Fibroblast of lung (primary cell): ENCODE measurements at places on chromosomes 5 and 9. TPM values are rescaled to one million over a fixed set of nuclear protein-coding genes. Genes with fewer than 3 reads are reported as not detected.

Gene RPS14
- 5,623 and 6,025 TPM in 2 replicates for polyA plus RNA-seq

Gene MEGF10
- polyA plus RNA-seq, result 0.02 and 0.09 TPM in 2 replicates

Gene MPDZ
- polyA plus RNA-seq, result 21.7 and 28.9 TPM in 2 replicates

DNA sequence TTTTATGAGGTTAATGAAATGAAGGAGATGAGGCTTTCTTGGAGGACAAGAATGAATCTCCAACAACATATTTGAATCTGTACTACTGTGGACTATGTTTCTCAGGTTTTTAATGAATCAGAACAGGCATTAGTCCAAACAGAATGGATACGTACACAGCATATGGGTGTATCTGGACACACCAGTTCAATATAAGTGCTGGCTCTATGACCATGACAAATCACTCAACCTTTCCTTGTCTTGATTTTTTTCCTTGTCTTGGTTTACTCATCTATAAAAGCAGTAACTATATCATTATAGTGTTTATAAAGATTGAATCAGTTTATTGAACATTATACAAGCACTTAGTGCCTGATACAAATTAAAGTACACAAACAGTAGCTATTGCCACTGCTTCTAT lies 104.1 kb downstream of the AP3B1 start:
- no peaks in the 10 kb centered on the region for H3K27me3 ChIP-seq
- no peak overlapping the region for H3K27ac ChIP-seq
- no peaks in the 10 kb centered on the region for H3K36me3 ChIP-seq
- no peak for DNase-seq
- H3K4me1 ChIP-seq, result no peaks in the 10 kb centered on the region

DNA sequence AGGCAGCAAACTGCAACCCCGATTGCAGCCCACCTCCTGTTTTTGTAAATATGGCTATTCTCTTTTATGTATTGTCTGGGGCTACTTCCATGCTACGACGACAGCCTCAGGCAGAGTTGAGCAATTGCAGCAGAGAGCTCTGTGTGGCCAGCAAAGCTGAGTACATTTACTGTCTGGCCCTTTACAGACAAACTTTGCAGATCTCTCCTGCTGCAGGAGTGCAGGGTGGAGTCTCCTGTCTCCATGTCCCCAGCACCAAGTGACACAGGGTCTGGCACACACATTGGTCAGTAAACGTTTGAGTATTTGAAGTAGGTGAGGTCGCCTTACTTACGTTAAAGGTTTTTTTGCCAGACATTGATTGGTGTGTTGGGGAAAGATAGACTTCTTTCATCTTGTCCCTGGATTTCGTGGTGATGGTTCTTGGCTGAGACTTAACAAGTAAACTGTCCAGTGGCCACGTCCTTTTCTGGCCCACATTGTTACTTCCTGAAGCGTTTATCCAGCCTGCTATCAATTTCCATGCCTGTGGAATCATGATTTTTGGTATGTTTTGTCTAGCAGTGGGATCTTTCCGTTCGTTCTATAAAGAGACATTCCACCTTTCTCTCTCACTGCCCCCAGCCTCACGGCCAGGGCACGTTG lies 27.2 kb downstream of the PRRC2B start:
- H3K4me1 ChIP-seq, result peaks cover 52% of the 10 kb centered on the region
- no peak overlapping the region for H3K27ac ChIP-seq
- H3K27me3 ChIP-seq, result no peaks in the 10 kb centered on the region
- no peak overlapping the region for H3K4me3 ChIP-seq

DNA sequence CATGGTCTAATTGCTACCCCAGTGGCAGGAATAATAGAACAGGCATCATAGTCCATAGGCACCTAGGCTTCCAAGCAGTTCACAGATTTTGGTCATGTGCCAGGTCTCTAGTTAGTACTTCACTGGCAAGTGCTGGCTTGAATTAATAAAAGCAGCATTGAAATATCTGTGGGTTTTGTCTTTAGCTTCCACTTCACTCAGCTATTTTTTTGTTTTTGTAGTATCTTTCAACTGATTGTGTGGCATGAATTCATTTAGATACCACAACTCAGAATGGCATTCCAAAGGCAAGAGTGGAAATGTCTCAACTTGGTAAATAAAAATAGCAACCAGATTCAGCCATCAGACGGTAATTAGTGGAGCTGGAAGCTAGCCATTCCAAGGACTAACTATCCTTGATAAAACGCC lies 27.9 kb upstream of the ITGA2 start:
- DNase-seq, result peak; percentile 67
- H3K27me3 ChIP-seq, result no peaks in the 10 kb centered on the region
- no peaks in the 10 kb centered on the region for H3K36me3 ChIP-seq
- no peak overlapping the region for H3K4me3 ChIP-seq

GRCh38 chr5:170289764-170290163 lies 7.8 kb downstream of the LCP2 start:
- DNase-seq, result no peak
- H3K4me1 ChIP-seq, result no peaks in the 10 kb centered on the region
- H3K27ac ChIP-seq, result no peak overlapping the region
- no peak overlapping the region for H3K4me3 ChIP-seq

GRCh38 chr5:16842896-16843295 lies 93.2 kb downstream of the MYO10 start:
- H3K4me1 ChIP-seq, result peaks cover 3% of the 10 kb centered on the region
- no peak overlapping the region for H3K27ac ChIP-seq
- no peaks in the 10 kb centered on the region for H3K27me3 ChIP-seq
- H3K4me3 ChIP-seq, result no peak overlapping the region
- no peaks in the 10 kb centered on the region for H3K36me3 ChIP-seq
- DNase-seq, result peak; percentile 56

GRCh38 chr9:73451003-73451402 lies 299.3 kb downstream of the ANXA1 start:
- H3K4me3 ChIP-seq, result no peak overlapping the region
- no peaks in the 10 kb centered on the region for H3K27me3 ChIP-seq
- no peak overlapping the region for H3K27ac ChIP-seq

DNA sequence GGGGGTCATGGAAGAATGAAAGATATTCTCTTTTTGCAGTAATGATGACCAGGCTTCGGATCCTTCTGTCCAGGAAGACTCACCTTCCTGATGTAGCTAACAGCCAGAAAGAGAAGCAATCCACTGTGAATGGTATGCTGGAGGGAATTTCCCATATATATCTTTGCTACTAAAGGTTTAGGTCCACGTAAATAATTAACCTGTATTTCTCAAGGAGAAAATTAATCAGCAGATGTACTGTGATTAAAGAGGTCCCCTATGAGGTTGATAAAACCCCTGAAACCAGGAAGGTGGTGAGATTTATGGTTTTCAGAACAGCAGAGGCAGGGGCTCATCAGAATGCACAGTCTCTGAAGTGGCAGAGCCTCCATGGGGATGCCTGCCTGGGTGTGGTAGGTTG lies 11.4 kb upstream of the RAB3C start:
- H3K4me3 ChIP-seq, result no peak overlapping the region
- no peaks in the 10 kb centered on the region for H3K4me1 ChIP-seq
- H3K27me3 ChIP-seq, result no peaks in the 10 kb centered on the region

DNA sequence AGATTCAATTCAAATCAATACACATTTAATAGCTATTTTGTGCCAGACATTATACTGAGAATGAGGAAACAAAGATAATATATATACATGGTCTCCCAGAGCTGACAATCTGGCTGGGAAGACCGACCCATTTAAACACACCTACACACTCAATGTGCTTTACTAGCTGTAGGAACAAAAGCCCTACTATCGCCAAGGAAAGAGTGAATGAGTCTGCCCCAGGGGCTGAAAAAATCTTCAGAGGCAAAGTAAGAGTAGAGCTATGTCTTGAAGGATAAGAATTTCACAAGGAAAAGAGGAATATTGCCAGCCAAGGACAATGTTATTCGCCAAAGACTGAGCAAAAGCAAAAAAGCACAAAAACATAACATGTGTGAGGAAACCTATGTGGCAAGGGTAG lies 6.6 kb downstream of the PFDN1 start:
- H3K27ac ChIP-seq, result no peak overlapping the region
- no peak for DNase-seq
- H3K36me3 ChIP-seq, result peaks cover 1% of the 10 kb centered on the region

DNA sequence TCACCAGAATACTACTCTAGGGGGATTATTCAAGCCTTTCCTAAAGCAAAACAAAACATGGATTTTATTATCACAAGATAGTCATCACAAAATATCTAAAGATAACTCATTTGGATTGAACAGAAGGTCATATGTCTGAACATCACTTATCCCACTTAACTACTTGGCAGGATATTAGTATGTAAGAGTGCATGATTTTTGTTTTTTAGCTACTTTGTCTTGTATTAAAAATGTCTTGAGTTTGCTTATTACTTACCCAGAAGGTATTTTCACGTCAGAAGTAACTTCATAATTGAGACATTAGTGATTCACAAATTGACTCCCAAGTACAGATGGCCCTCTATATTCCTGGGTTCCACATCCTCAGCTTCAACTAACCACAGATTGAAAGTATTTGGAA lies 113.8 kb downstream of the TLE4 start:
- peak overlapping the region; percentile 30 for H3K27ac ChIP-seq
- no peaks in the 10 kb centered on the region for H3K27me3 ChIP-seq
- peaks cover 1% of the 10 kb centered on the region for H3K36me3 ChIP-seq
- H3K4me1 ChIP-seq, result peaks cover 12% of the 10 kb centered on the region
